Activated T-helper 2 cell treated with anti-CD3 and anti-CD28 coated beads, Interferon-gamma antibody, Interleukin-2, Interleukin-4, amounts not matched to agents 10 μg/mL and 5 μg/mL and 100 μg/mL, durations not matched to agents 14 hours and 24 hours and 36 hours (primary cell): ENCODE measurements at places on chromosomes 3 and 15.
A peak's percentile ranks its signal among the peaks of the same experiment; 100 is the strongest.

DNA sequence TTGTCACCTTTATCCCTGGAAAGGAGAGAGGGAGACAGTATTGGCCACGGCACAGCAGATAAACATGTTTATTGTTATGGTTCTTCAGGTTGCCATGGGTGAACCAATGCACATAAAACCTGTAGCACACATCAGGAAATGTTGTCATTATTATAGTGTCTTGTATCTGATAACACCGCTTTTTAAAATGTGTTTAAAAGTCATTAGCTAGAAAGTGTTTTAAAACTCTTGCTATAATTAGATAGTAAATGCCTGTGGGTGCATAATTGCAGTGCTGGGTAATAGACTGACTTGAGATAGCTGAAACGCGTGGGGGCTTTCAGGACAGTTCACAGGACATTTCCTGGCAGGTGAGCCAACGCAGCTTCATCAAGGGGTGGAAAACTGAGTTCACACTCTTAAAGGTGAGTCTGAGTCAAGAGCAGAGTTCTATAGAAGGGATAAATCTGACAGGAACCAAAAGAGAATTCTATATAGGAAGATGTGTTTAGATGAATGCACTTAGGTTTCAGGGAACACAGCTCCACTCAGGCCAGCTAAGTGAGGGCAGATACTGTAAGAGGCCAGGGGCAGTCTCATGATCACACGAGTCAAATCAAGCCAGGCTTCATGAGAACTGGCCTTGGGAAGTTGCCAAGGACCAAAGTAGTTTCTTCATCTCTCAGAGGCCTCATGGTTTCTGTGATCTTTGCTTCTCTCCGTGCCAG is 35.6 kb upstream of the PPP4R2 start:
- DNase-seq, result no peak

DNA sequence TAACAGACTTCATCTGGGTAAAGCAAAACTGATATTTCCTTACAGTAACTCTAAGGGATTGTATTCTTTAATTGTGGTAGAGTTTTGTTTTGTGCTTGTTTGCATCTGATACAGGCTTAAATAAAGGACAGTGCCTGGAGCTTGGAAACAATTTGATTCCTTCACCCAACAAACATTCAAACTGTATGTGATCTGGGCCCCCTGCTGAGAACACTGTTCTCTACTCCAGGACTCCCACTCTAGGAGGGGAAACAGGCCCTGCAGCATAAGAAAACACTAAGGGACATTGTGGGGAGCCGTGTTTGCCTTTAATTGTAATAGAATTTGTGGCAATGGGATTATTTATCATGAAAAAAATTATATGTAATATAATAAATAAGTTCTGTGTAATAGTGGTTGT is 56.9 kb downstream of the CTDSPL start:
- DNase-seq, result no peak

DNA sequence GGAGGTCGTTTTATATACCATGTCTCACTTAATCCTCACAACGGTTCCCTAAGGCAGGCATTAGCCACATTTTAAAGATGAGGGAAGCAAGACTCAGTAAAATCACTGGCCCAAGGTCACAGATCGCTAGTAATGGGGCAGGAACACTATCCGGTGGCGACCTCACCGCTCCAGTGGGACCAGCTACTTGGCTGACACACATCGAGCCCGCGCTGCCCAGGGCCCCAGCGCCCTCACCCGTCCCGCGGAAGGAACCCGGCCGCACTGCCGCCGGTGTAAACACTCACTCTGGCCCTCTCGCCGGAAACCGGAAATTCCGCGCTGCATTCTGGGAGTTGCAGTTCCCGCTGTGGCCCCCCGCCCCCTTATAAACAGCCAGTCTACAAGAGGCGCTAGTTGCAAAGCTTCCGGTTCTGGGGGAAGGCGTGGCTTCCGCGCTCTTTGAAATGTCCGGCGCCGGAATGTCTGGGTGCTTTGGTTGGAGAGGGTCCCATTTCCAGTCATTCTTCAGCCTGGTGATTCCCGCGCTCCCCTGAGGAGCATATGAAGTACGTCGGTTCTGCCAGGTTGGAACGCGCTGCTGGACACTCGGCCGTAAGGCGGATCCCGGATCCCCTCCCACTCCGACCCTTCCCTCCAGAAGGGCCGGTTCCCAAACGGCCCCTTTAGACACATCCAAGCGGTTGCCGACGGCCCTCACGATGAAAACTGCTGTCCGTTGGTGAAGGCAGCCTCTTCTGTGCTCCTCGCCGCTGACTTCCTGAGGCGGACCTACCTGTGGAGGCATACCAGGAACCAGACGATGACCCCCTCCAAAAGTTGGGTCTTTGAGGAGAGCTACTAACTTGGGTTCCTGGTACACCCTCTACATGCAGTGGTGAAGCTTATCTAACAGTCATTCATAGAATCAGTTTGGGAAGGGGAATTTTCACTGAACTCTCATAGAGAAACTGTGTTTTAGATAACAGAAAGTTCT is at the start of gene UBL7:
Gene UBL7 (minus strand): TSS at position 290 of the 976 bp plus-strand sequence. CDS start 2,293 bp downstream, outside the sequence.
- peak; percentile 95 for DNase-seq

GRCh38 chr3:70832089-70832833 is 519.8 kb upstream of the MDFIC2 start:
- no peak for DNase-seq

DNA sequence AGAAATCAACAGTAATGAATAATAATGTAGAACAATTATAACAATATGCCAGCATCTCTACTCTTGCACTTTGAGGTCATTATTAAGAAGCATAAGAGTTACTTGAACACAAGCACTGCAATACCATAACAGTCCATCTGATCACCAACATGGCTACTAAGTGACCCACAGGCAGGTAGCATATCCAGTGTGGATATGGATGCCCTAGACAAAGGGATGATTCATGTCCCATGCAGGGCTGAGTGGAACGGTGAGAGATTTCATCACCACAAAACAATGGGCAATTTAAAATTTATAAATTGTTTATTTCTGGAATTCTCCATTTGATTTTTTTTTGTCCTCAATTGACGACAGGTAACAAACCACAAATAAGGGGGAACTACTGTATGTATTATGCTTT is 107.7 kb upstream of the TSC22D2 start:
- no peak for DNase-seq

GRCh38 chr3:166580561-166580960 is 743.3 kb upstream of the BCHE start:
- no peak for DNase-seq

DNA sequence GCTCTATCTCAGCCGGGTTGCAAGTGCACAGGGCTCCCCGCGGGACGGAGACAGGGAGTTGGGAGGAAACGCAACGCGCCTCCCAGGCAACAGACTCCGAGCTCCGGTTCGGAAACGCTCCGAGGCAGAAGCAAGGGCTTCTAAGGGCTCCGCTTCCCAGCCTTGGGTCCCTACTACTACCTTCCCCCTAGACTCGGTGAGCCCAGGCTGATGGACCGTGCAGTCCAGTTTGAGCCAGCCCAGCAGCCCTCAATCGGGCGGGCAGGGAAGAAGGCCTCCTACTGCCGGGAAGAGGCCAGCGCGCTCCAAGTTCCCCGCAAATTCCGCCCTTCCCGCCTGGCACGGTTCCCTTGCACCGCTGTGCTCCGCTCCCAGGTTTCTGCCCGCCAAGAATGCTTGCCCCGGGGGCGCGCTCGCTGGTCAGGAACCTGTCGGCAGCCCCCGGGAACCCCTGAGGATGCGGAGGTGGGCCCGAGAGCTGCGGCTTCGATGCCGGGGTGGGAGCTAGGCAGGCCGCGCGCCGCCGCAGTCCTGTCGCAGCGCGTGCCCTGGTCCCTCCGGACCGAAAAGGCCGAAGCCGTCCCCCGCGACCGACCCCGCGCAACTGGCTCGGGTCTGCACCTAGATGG is 728 bp downstream of the TRANK1 start:
- DNase-seq, result peak; percentile 13

DNA sequence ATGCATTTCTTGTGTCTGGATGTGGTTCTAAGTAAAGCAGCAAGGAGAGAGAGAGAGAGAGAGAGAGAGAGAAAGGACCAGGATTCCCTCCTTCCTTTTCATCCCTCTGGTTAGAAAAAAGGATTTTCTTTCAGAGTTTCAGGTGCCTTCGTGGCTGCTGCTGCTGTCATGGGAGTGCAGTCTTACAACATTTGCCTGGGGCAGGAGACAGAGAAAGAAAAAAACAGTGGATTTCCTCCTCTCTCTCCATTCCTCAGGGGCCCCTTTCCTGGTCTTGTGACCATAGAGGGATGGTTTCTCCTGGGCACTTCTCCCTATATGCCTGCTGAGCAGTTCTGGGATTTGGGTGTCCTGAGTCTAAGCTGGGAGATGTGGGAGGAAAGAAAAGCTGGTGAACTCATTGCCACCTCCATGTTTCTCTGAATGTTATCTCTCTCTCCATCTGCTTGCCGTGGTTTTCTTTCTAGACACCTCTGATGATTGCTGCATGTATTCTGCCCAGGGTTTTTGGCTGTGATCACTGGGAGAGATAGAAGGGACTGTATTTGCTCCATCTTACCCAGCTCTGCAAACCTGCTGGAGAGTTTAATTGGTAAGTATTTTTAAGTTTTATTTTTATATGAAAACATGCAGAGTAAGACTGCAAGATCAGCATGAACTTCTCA is 142.4 kb upstream of the RGMA start:
- DNase-seq, result no peak

- DNase-seq, result no peak
These were observed 17.4 kb downstream of the SLC35A5 start for GRCh38 chr3:112579232-112579631.

GRCh38 chr3:126308394-126309125 is 48.6 kb downstream of the KLF15 start:
- DNase-seq, result no peak

GRCh38 chr15:79244876-79245275 is 37.6 kb upstream of the ANKRD34C start:
- DNase-seq, result no peak

- DNase-seq, result no peak
These were observed 19.6 kb downstream of the DYNC1LI1 start for GRCh38 chr3:32551087-32551486.

GRCh38 chr15:63500265-63501250 is 3.8 kb upstream of the USP3 start:
- no peak for DNase-seq

DNA sequence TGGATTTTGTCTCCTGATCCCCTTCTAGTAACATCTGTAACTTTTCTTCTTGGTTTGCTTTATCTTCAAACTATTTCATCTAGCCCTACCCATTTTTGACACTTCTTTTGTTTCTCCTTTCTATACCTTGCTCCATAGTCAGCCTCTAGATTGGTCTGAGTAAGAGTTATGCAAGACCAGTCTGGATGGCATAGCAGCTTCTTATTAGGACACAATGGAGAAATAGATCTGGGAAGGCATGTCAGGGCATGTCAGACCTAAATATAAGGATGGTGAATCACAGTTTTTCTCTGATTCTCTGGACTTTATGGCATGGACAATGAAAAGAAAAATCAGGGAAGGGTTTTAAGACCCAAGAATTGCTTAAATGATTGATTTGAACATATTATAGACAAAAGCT is 452.5 kb downstream of the RAP2B start:
- DNase-seq, result no peak

DNA sequence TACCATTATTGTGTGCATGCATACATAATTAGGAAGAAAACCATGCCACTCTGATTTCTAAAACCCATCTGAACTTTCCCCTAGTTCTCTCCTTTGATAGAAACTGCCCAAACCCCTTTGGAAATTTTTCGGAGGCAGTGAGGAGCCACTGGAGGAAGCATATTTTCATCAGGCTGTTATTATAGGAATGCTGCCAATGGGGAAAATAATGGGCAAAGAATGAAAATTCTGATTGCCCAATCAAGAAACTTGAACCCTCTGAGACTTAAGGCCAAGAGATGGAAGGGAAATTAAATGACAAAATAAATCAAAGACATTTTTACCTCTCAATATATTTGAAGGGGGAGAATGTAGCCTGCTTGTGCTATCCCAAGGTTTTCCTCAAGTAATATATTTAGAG is 376.0 kb upstream of the PDZRN3 start:
- DNase-seq, result no peak

DNA sequence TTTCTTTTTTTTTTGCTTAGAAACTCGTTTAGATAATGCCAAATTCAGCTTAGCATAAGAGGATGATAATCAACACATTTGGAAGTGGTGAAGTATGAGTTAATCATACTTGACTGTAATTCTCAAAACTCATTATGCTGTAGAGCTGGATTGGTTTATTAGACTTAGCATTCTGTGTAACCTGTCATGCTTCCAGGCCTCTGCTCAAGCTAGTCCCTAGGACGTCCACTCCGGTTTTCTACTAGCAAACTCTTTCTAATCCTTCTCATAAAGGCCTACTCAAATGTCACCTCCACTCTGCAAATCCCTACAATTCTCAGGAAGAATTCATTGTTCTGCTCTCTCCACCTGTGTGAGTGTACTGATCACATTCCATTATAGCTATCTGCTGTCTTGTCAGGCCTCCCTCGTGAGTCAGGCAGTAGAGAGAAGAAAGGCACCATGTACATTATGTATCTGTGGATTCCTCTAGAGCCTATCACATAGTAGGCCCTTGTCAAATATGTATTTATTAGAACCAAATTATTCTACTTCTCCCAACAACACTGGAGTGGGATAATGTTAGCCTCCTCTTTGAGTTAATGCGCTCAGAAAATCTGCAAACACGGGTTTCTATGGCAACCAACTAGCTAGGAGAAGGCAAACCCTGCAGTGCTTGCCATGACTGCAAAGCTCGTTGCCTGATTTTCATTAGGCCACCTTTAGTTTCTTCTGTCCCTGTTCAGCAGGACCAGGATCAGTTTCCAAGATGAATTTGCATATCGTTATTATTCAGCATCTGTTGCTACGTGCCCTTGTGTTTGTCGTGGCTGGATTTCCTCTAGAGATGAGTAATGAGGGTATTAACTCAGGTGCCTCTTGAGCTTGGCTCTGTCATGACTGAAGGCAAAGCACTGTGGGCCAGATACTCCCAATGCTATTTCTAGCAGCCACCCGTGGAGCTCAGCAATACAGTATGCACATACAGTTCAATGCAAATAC is 30.7 kb downstream of the ATP13A5 start:
- DNase-seq, result no peak

DNA sequence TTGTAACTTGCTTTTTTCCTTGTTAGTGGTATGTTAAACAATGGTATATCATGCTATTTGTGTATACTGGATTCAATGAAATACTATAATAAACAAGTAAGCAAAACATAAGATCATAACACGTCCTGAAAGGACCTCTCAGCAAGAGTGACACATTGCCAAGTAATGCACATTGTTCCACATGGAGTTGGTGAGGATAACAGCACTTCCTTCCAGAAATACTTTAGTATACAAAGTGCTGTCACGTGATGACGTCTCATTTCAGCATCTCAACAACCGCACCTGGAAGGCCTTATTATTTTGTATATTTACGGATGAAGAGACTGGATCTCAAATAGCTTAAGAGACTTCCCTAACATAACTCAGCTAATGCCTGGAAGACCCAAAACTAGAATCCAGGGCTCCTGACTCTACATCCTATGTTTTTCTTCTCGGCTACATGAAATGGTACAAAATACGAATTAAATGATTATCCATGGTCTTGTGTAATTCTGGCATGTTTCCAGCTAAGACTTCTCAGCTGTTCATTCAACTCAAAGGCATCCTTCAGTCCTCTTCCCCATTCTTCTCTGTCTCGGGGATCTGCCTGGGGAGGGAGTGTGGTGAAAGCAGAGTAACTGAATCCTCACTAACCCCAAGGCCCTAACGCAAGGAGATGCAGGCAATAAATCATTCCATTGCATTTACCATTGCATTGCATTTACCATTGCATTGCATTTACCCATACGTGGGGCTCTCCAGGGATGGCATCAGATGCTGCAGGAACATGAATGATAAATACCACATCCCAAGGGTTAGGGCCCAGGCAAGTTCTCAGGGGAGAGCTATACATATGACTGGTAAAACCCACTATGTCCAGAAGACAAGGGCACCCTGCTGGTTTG is 79.2 kb downstream of the LIPC start:
- no peak for DNase-seq

GRCh38 chr3:160707187-160707794 is 30.3 kb downstream of the ARL14 start:
- no peak for DNase-seq

- no peak for DNase-seq
These were observed 41.4 kb downstream of the SLC30A4 start for GRCh38 chr15:45481135-45481534.
